ENCODE measurements at places on chromosomes 4 and X. TPM values are rescaled to one million over a fixed set of nuclear protein-coding genes. Genes with fewer than 3 reads are reported as not detected.

Gene GASK1B
- total RNA-seq, result 0.47 TPM

Gene RBMXL3
- total RNA-seq, result not detected

Gene GLRA2
- total RNA-seq, result not detected

Gene HOPX
- not detected for total RNA-seq

Gene CD38
- 7.9 TPM for total RNA-seq

Gene NOA1
- 17.0 TPM for total RNA-seq

Gene NOX1
- 0.03 TPM for total RNA-seq

Gene ATP2B3
- total RNA-seq, result 0.06 TPM

Gene IL9R
- total RNA-seq, result 0.08 TPM

Gene CRMP1
- total RNA-seq, result 2.5 TPM

Gene PARM1
- total RNA-seq, result 0.62 TPM

Gene PRPS1
- total RNA-seq, result 111 TPM

Gene PLXNB3
- 3.7 TPM for total RNA-seq

Gene NEUROG2
- not detected for total RNA-seq

Gene TCP11X1
- not detected for total RNA-seq

Gene KLHL13
- total RNA-seq, result 0.39 TPM

Gene IL13RA1
- 49.5 TPM for total RNA-seq

Gene TAPT1
- total RNA-seq, result 12.6 TPM

Gene CNGA1
- total RNA-seq, result 0.17 TPM

Measured in A549 treated with CpdA at 1 μM for 4 hours (cell line).